Stromal cell of bone marrow (primary cell): ENCODE measurements at places on chromosomes 1 and 21.

- DNase-seq = peak; percentile 44
These were observed 351.3 kb upstream of the RUNX1 start for GRCh38 chr21:35400233-35400939.

DNA sequence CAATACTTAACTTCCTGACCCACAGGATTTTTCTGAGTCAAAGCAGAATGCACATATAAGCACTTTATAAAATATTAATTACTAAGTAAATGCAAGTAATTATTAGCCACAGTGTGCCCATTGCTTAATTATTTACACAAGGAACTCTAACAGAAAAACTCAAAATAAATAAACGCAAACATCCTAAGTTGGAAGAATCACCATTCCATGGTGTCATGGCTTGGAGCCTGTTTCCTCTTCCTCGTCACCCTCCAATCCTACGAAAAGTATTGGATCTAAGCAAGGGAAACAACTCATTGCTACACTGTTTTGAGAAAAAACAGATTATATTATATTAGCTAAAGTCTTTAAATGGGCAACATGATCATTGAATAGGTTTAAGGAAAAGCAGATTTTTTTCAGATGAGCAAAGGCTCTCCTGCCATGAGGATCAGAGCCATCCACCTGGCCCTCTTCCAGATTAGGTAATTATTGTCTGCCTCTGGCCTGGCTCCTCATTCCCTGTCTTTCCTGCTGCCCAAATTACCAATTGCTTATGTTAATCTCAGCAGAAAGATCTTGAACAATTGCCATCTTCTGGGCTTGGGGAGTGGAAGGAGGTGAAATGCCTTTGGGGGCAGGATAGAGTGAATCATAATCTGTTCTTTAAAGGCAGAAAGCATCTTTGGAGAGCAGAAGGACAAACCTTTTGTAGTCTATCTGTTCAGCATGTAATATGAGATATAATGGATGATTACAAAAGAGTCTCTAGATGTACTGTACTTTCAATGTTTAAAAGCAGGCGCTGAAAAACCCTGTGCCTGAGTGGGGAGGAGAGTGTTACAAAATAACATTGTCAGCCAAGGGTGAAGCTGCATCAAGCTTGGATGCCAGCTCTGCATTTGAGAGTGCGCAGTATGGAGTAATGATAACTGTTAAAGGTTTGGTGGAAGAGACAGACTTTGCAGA lies 121.2 kb downstream of the DUSP10 start:
- no peak for DNase-seq

DNA sequence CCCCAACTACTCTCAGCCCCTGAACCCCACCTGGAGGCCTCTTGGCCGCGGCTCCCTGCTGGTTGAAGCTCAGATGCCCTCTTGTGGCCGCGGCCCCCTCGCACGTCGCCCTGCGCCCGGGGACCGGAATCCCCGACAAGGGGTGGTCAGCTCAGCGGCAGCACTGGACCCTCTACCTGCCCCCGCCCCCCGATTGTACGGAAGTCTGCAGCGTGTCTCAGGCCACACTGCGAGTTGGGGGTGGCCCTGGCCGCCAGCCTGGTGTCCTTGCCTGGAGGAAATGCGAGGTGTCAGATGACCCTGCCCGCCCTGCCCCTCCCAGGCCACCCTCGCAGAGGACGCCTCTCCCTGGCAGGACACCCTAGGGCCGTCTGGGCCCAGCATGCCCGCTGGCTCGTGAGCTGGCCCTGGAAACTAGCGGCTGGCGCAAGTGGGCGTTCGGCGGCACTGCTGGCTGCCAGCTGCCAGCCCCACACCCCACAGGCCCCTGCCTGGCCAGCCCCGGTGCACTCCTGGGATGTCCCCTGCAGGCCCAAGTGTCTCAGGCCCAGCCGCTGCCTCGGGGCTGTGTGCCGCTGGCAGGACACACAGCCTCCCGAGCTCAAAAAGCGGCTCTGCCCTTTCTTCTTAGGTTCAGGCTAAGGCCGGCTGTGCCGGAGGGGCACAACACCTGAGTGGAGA lies 60.8 kb downstream of the EDN2 start:
- DNase-seq = no peak

DNA sequence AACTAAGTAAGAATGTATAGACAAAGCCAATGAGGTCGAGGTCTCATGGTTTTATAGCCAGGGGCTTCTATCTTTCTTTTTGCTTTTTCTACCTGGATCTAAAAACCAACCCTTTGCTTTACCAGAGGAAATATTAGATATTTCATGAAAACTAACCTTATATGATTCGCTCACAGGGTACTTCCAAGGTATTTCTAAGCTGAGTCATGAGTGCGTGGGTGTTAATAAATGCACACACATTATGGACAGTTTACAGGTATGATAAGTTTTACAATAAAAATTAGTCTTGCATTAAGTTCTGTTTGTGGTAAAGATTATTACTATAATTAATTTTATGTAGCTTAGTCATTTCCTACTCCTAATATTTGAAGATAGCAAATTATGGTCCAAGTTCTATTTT lies 217.2 kb downstream of the CHRM3 start:
- DNase-seq = no peak

DNA sequence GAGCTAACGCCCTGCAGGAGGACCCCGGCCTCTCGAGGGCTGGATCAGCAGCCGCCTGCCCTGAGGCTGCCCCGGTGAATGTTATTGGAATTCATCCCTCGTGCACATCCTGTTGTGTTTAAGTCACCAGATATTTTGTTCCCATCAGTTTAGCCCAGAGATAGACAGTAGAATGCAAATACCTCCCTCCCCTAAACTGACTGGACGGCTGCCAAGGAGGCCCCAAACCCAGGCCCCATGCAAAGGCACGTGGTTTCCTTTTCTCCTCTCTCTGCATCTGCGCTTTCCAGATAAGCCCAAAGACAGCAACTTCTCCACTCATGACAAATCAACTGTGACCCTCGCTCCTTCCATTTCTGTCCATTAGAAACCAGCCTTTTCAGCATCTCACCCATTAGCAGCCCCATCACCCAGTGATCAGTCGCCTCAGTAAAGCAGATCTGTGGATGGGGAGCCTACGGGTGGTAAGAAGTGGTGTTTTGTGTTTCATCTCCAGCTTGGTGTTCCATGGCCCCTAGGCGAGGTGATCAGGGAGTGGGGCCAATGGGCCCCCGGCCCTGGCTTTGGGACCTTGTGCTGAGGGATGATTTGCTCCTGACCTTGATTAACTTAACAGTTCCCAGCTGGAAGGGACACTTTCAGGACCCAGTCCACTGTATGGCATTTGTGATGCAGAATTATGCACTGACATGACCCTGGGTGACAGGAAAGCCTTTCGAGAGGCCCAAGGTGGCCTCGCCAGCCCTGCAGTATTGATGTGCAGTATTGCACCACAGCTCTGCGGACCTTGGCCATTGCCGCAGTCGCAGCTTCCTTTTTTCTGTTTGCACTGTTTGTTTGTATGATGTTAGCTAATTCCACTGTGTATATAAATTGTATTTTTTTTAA lies 5.2 kb downstream of the NPPA start:
- DNase-seq = no peak

DNA sequence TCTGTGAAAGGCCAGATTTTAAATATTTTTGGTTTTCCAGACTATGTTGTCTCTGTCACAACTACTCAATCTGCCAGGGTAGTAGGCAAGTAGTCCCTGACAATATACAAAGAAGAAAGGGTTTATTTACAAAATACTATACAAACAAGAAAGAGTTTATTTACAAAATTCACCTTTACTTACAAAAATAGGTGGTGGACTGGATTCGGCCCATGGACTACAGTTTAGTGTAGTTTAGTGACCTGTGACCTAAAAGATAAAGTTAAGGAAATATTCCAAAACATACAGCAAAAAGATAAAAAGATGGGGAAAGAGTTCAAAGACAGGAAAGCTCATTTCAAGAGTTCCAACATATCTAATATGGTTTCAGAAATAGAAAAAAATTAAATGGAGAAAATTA lies 52.9 kb upstream of the MAP10 start:
- no peak for DNase-seq

- DNase-seq = no peak
These were observed 474.3 kb upstream of the C1orf87 start for GRCh38 chr1:60547821-60548220.

DNA sequence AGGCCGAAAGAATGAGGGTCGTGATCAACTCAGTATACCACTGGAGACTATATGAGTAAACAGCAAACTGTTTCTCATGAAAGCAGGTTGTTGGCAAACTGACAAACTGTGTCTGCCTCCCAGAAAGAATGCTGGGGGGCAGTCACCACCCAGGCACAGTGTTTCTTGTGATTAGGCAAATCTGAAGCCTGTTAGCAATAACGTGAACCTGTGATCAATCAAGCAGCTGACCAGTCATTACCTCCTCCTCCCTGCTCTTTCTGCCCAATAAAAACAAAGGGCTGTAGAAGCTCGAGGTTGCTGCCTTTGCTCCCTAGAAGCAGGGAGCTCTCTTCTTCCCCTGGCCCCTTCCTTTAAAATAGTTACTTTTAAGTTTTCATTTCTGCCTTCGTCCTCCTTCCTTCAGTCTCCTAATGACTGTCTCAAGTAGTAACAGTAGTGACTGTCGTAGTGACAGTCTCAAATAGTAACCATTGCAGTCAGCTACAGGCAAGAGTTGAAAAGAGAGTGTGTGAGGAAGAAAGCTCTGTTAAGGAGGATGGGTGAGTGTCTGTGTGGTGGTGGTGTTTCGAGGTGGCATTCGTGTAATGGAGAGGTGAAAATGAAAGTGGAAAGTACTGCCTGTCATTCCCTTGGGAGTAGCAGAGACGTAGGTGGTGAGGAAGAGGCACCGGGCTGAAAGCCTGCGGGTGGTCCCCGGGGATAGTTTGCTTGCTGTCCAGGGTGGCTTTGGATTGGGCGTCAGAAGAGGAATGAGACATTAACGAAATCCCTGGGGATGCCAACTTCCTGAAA lies 14.5 kb downstream of the HHAT start:
- no peak for DNase-seq

- DNase-seq = peak; percentile 13
These were observed 60.8 kb upstream of the PGD start for GRCh38 chr1:10338047-10338446.

DNA sequence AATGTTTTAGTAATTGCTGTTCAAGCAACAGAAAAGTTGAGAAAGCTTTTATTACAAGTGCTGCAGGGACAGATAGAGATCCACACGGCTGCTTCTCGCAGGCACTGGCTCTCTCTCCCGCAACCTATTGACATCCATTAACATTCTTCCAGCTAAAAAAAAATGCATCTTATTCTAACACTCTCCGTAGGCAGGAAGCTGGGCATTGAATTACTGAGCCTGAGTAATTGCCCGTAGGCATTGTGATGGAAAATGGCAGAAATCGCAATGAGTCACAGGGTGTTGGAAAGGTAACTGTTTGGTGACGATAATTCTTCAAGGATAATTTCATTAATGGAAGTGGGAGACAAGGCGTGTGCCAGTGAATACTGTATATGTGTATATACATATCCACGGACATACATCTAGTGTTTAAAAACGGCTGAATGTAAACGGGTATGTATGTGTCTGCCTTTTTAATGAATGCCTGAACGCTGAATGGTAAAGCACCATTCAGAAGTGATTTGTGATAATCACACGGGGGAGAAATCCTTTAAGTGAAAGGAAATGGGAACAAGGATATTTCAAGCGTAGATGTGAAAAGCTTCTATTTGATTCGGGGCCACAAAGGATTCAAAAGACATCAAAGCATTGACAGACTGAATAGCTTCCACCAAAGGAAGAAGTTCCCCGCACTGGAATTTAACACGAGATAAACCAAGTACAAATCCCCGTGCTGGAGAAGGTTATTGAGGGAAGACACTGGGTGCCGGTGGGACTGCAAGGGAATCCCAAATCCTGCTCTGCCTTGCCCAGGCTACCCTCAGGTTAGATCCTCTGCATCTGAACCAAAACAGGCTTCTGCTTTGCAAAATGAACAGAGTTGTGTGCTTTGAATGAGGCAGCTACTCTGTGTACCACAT lies 567.2 kb downstream of the NPHP4 start:
- no peak for DNase-seq

DNA sequence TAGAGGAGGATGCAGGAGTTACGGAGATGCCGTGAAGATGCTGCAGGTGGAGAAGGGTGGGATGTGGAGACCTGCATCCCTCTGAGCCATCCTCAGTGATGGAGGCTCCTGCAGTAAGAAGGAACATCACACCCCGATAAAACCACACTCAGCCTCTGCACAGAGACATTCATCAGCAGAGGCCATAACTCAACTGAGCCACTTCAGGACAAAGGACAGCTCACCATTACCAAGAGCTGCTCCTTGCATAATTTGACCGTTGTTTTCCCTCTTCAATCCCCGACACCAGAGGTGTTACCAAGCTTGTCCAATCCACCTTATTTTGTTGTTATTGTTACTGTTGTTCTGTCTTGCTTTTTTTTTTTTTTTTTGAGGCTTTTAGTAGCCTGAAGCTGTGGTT lies 543.9 kb downstream of the AJAP1 start:
- no peak for DNase-seq

DNA sequence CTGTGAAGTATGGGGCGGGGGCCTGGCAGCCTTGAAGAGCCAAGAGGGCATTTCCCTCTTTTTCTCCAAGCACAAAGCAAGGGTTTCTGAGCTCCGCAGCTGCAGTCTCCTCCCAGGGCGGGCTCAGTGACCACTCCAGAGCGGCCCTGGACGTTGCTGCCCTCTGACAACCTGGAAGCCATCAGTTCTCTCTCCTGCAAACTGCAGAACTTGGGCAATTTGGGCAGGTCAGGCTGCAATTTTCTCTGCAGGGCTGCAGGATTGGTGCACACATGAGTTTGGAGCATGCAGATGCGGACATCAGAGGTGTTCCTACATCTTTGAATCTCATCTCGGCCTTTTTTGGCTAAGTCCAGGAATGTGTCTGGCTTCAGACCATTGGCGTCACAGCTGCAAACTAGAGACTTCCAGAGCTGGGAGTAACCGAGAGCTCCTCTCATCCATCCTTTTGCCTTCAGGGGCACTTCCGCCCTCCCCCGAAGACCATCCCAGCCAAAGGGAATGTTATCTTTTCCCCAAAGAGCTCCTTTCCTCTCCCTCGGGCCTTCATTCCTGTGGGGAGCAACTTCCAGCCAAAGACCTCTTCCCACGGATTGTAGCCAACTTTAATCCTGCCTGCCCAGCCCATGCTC lies 139.6 kb upstream of the WNT4 start:
- DNase-seq = no peak

- no peak for DNase-seq
These were observed 115.5 kb downstream of the KCNK2 start for GRCh38 chr1:215198021-215198420.

- DNase-seq = no peak
These were observed 4.4 kb downstream of the MAP3K21 start for GRCh38 chr1:233331676-233332519.
